Stimulated activated CD4-positive, alpha-beta T cell treated with anti-CD3 and anti-CD28 coated beads, Interleukin-1b, Interleukin-23, amount 100 ng/mL, for 1 hour (primary cell): ENCODE measurements at places on chromosomes 7 and 10.

GRCh38 chr7:130875901-130876300 is 141.9 kb upstream of the KLF14 start:
- no peak for DNase-seq

DNA sequence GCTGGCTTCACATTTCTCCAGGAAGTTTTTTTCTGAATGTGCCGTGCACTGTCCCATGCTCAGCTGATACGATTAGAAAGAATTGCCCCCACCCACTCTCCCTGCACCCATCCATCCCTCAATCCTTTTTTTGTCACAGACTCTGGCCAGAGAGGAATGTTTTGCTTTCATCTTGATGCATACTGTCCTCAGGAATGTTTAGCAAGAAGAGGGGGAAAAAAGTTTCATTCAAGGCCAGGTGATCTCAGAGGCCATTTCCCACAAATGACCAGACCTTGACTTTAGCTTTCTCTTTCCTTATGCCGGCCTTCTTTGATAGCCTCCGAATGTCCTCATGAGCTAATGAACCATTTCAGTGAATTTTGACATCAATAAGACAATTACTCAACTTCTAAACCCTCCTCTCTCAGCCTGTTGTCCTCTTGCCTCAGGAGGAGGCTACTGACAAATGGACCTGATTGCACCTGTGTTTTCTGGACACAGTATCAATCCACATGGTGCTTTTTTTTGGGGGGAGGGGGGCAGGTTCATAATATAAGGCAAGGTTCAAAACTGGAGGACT is 105.0 kb upstream of the KLF6 start:
- no peak for DNase-seq

GRCh38 chr7:28623863-28624262 is 211.5 kb downstream of the CREB5 start:
- DNase-seq, result no peak

- no peak for DNase-seq
These were observed 75.5 kb upstream of the CAPZA2 start for GRCh38 chr7:116786791-116787443.

- no peak for DNase-seq
These were observed 41.4 kb downstream of the BRAF start for GRCh38 chr7:140883378-140883777.

- DNase-seq, result no peak
These were observed 116.3 kb downstream of the HPSE2 start for GRCh38 chr10:99119258-99119748.

- no peak for DNase-seq
These were observed 60.7 kb upstream of the NRP1 start for GRCh38 chr10:33395201-33395600.

GRCh38 chr10:72932259-72933015 is 22.2 kb downstream of the PLA2G12B start:
- no peak for DNase-seq

DNA sequence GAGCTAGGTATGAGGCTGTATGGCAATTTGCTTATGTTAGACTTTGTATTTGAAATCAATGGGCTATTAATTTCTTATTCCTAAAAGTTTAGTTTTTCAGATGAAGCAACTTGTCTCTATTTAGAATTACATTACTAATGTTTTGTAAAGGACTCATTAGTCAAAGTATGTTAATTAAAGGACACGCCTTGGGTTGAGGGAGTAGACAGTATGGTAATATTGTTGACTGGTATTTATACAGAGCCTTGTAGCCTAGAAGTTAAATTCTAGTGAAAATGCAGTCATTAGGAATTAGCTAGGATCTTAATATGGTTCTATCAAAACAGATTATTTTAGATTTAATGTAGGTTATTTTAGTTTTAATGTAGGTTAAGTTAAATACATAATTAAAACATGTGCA is 6.2 kb downstream of the CDK14 start:
- no peak for DNase-seq

DNA sequence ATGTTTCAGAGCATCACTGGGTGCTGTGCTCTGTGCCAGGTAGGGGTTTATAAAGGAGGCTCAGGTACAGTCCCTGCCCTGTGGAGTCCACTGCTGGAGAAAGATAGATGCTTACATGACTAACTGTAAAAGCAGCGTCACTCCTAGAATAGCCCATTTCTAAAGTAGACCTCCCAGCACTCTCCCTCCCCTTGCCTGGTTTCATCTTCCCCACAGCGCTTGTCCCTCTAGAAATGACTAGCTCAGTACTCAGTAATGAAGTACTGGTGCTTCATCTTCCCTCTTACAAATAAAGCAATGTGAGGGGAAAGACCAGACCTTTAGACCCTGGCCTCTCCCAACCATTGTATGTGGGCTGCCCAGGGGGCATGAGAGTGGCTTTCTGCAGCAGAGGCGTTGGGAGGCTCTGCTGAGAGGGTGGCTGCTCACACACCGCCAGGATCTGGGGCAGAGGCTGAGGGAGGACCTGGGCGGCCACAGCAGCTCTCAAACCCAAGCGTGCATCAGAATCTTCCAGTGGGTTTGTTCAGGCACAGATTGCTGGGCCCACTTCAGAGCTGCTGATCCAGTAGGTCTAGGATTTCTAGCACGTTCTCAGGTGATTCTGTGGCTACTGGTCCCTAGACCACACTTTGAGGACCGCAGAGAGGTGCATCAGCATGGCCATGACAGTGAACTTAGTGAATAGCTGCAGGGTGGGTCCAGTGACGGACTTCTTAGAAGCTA is 110.3 kb upstream of the ANLN start:
- DNase-seq, result no peak

DNA sequence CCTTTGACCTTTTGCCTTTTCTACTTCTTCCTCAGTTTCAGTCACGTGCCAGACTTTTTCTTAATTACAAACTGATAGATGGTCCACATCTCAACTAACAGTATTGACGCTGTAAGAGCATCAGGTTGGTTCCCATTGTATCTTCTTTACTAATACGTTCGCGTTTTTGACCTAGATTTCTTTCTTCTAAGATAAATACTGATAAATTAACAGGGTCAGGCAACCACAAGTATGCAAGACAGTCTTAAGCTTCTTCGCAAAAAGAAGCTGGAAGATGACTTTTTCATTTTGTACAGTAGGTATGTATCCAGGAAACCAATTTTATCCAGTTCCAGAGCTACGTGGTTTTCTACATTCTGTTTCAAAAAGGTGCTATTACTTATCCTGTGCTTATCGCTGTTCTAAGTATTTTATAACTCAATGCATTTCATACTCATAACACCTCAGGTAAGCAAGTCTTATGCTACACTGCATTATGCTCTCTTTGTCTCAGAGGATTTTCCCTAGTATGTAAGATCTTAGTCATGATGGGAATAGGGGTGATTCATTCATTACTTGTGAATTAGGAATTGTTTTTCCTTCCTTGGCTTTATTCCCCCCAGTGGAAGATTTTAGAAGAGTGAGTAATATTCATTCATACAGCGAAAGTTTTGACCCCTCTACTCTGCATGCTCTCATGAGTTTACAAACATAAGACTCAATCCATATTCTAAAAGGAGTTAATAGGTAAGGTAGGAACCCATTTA is 955 bp downstream of the DUS4L start:
- DNase-seq, result no peak

DNA sequence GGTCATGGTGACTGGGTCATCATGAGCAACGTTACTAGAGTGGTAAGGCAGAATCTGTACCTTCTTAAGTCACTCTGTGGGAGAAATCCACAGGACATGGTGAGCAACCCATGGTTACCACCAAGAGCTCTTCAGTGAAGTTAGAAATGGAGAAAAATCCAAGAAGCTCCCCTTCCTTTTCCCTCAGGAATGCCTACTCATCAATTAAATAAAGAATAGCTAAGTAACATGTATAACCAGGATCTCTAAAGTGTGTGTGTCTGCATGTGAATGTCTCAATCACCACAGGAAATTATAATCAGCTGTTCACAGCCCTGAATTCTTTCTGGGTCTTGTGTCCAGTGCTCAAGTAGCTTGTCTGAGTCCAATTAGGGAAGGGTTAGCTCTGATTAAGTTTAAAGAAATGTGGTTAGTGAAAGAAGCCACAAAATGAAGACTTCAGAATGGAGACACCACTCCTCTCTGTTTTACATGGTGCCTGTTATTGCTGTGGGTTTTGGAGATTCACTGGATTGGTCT is 73.2 kb downstream of the SEM1 start:
- DNase-seq, result no peak

DNA sequence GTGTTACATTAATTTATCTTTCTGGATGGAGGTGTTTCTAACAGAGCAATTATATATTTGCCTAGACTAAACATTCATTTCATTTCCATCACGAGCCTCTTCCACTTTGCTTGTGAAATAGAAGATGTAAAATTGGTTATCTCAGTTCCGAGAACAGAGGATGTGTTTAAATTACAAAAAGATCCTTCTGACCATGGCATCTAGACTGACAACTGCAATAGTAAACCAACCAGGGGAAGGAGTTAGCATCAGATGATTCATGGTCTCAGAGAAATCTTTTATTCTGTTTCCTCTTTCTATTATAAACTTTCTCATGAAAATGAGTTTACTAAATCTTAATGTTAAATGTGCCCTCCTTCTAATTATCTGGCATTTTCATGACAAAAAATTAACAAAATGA is 149.8 kb upstream of the WDR11 start:
- DNase-seq, result no peak

GRCh38 chr7:149307775-149308501 is 45.9 kb downstream of the ZNF783 start:
- DNase-seq, result no peak

GRCh38 chr10:29728541-29729049 is 93.8 kb upstream of the SVIL start:
- DNase-seq, result no peak

- DNase-seq, result no peak
These were observed 396.0 kb downstream of the SEMA3D start for GRCh38 chr7:84790882-84791281.

- no peak for DNase-seq
These were observed 8.0 kb downstream of the KLF6 start for GRCh38 chr10:3776796-3777571.

DNA sequence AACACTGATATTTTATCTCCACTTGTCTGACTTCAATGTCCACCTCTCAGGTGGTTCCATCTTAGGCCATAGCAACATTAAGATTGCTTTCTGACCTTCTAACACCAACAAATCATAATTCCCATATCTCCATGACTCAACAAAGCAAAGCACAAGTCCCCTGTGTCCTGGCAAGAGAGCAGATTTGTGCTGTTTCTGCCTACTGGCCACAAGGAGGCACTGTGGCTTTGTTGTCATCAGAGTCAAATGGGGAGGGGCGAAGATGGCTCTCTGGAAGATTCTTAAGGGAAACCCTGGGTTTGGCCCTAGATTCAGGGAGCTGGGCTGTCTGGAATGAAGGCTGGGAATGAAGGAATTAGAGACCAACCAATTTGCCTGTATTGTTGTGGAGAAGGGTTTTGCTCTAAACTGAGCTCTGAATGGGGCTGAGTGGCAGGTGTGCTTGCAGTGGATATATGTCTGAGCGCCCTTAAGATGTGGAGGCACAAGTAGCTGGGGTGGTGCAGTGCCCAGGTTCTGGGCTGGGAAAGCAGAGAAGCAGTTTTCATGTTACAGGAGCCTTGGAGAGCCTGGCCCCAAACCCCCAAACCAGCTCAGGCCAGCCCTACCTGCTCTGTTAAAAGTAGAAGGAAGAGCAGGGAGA is 154.8 kb upstream of the PRSS58 start:
- no peak for DNase-seq

DNA sequence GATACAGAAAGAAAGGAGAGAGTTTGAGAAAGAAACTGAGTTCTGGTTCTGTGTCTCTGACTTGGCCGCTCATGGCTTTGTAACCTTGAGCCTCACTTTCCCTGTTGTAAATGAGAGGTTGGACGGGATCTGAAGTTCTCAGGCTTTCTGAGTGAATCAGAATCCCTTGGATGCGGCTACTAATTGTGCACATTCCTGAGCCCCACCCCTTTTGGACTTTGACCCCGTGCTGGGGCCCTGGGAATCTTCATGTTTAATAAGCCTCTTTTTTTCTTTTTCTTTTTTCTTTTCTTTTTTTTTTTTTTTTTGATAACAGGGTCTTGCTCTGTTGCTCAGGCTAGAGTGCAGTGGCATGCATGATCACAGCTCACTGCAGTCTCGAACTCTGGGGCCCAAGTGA is 26.9 kb downstream of the SLC25A28 start:
- no peak for DNase-seq

DNA sequence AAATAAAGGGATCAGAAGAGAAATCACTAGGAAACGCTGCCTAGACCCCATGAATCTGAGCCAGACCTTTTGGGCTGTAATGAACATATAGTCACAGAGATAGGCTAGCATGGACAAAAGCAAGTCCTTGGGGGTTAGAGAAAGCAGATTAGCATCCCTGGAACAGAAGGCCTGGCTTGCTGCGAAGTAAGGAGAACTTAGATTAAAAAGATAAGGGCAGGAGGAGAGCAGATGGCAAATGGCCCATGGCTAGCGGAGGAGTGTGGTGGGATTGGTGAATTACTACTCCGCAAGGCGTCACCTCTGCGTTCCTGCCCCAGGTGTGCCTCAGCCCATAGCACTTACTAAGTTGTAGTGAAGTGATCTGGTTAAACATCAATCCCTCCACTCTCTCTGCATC is 92.3 kb upstream of the ZNF438 start:
- DNase-seq, result no peak

DNA sequence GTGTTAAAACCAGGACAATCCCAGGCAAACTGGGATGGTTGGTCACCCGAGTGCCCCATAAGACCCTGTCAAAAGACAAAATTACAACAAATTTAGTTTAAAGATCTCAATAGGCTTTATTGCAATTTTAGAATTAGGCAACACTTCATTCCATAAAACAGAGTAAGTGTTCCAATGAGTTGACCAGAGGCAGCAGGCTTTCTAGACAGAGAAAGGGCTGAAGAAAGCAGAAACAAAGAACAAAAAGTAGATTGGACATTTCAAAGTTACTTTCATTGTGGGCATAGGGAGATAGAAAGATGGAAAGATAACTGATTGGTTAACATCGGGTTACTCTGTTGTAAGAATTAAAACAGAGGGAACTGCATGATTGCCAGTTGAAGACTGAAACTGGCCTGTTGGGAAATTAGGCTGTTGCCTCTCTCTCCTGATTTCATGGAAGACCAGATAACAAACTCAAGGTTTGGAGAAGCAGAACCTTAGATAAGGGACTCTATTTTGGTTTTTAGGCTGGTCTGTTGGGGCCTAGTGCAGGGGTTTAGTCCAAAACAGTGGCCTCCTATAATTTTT is 36.3 kb downstream of the ENTPD1 start:
- DNase-seq, result no peak

DNA sequence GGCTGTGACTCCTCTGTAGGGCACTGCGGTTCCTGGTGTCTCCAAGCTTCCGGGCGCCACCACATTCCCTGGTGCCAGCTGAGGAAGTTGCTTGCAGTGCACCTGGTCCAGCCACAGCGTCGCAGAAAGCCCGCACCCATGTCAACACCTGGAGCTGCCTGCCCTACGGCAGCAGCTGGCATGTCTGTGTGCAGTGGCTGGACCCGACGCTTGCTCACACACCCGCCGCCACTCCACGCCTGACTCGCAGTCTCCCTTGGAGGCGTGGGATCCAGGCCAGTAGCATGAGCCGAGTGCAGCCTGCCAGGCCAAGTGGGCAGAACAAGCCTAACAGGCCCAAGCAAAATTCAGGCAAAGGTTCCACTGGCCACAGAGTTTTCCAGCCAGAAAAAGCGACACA is 118.1 kb upstream of the PHF14 start:
- no peak for DNase-seq
